ENCODE measurements at places on chromosomes 6 and 20.

DNA sequence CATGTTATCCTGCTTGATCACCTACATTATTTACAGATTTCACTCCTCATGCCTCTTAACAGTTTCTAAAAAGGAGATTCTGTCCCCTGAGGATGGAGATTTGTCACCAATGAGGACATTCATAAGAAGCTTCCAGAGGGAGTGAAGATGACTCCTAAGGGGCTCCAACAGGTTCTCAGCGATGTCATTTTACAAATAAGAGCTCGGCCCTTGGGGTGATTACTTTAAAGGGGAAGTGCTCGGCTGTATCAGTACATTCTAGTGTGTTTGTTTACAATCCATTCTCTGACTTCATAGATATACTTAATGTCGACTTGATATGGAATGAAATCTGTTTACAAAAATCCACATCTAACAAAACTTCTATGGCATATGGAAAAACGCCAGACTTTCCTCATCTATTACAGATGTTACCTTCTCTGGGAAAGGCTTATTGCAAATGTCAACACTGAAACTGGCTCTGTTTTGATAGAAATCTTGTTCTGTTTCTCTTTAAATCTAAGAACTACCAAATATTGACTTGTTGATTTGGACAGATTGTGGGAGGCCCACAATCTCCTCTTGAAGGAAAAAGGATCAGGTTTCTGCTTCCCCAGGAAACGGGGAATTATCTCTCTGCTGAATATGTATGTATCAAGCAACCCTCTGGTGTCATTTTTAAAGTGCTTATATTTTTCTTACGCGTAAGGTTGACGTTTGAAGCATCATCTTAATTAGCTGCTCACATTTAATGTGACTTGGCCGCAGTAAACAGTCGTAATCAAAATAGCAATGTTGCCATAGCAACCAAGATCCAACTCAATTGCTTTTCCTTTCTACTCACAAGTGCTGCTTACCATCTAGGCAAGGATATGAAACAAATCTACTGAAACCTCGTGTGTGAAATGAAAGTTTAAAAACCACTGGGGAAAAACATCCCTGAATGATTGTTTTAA lies 95.7 kb downstream of the SHLD1 start:
- DNase-seq, result no peak

DNA sequence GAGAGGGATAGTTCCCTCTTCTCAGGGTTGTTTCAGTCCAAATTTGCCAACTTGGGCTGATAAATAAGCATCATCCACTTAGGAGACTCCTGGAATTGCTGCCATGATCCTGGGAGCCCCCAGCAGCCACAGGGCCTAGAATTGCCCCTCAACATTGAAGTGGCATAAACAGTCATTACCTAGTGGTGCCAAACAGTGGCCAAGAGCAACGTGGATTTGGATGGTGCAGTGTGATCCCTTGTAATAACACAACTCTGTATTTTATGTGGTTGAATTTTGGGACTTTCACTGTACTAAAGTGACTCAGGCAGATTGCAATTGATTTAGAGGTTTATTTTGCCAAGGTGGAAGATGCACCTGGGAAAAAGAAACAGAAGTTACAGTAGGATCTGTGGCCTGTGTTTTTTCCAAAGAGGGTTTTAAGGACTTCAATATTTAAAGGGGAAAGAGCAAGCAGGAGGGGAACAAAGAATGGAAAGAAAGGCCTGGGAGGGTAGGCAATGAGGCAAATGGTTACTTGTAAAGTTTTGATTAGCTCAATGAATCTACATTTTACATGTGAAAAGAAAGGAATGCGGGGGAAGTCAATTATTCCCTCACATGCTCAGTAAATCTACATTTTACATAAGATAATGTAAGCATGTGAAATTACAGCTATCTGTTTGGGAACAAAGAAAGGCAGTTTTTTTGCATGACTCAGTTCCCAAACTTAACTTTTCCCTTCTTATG lies 168.0 kb upstream of the NOX3 start:
- DNase-seq, result no peak

DNA sequence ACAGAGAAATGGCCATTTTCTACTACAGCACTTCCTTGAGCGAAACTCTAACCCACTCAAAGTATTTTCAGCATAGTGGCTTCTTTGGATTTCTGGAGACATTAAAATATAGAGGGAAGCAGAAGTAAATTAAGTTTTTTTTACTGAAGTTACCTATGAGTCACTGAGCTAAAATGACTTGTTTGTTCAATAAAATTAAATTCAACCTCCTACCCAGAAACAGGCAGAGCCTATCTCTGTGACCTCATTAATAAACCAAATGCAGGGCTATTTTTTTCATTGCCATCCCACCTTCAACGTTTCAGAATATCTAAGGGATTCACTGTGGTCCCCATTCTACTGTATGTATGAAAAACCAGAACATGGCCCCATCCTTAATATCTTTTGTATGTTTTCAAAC lies 133.0 kb downstream of the MTFR2 start:
- no peak for DNase-seq

- DNase-seq, result no peak
Observed at GRCh38 chr6:152220786-152221185, 413.3 kb downstream of the ESR1 start.

DNA sequence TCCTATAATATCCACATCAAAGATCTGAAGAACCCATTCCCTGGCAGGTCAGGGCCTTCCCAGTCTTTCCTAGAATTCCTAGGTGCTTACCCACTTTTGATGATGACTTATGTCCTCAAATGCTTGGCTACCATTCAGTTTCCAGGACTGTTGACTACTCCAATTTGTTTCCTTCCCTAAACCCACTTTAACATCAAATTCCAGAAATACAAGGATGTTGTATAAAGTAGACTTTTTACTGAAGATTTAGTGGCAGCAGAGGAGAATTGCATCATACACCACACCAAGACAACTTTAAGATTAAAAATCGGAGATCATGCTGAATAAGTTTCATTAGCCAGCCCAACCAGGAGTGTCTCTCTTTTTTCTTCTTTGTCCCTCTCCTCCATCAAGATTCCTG lies 203.3 kb upstream of the LAMP5 start:
- DNase-seq, result no peak

GRCh38 chr20:41501376-41501775 lies 116.8 kb downstream of the CHD6 start:
- no peak for DNase-seq

GRCh38 chr6:138590796-138591709 lies 91.8 kb upstream of the NHSL1 start:
- no peak for DNase-seq

GRCh38 chr20:23586735-23587525 lies 18.6 kb upstream of the CST9L start:
- no peak for DNase-seq

DNA sequence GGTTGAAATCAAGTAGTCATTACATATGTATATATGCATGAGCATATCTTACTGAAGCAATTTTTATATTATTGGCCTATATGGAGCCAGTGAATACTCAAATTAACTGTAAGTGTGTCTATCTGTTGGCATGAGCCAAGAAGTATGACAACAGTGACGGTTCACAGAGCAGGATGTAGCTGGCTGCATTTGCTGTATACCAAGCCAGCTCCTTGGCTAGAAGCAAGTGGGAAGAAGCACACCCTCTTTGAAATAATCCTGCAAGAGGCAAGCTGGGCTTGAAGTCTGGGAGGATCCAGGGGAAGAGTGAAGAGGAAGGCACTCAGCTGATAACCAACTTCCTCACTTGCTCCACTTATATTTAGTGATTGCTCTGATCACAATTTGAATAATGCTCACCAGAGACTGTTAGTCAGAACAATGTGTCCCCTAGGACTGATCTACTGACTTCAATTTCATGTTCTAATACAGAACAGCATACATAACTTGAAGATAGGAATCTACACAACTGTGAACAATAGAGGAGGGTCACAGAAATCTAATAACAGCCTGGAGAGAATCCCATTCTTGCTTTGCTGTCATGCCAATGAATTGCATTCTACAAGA lies 497.3 kb downstream of the PRKN start:
- no peak for DNase-seq

GRCh38 chr6:155510879-155511278 lies 55.2 kb upstream of the NOX3 start:
- no peak for DNase-seq

- no peak for DNase-seq
Observed at GRCh38 chr6:48110436-48111142, 408 bp downstream of the PTCHD4 start.

- DNase-seq, result no peak
Observed at GRCh38 chr6:98325366-98325765, 509.0 kb upstream of the POU3F2 start.

DNA sequence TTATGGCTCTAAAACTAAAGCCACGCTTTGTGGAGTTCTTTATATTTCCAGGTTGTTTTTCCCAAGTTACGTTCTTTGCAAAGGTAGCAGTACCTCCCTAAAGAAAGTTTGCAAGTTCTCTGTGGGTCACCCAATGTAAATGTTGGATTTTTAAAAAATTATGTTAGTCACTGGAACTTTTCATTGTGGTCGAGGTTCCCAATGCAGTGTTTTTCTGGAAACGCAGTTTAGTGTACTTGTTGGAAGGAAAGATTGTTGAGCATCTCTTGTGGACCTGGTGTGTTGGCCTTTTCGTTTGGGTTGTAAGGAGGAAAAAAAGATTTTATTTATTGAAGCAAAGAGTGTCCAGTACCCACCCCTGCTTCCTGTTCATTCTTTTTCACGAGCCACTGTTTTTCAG lies 1.4 kb downstream of the TOP1 start:
- DNase-seq, result no peak

GRCh38 chr6:135030056-135030473 lies 24.6 kb downstream of the HBS1L start:
- DNase-seq, result no peak

DNA sequence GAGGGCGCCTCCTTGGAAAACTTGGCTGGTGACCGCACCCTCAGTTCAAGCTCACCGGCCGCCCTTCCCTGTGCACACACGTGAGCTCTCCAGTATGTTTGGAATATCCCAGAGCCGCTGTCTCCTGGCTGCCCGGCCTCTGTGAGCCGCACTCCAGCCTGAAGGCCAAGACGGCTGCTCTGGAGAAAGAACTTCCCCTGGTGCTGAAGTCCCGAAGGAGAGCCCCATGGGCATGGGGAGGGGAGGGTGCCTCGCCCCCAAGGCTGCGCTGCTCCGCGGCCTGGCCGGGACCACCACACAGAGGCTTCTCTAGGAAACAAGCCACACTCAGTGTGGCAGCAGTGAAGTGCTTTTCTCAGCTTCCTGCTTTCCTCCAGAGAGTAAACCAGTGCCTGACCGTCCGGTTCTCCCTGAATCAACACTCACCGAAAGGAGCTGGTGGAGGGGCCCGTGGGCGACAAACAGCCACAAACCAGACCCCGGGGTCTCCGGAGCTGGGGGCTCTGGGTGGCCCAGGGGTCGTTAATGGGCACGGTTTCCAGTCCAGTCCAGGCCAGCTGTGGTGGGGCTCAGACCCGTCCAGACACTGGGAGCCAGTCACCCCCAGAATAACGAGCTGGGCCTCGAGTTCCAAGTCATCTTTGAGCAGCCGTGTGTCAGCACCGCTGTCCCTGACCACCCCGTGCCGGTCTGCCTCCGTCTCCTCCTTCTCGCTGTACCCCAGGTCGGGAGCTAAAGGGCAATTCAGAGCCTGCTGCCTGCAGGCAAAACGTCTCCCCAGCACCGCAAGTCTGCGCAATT lies 87.4 kb upstream of the BHLHE23 start:
- DNase-seq, result no peak

DNA sequence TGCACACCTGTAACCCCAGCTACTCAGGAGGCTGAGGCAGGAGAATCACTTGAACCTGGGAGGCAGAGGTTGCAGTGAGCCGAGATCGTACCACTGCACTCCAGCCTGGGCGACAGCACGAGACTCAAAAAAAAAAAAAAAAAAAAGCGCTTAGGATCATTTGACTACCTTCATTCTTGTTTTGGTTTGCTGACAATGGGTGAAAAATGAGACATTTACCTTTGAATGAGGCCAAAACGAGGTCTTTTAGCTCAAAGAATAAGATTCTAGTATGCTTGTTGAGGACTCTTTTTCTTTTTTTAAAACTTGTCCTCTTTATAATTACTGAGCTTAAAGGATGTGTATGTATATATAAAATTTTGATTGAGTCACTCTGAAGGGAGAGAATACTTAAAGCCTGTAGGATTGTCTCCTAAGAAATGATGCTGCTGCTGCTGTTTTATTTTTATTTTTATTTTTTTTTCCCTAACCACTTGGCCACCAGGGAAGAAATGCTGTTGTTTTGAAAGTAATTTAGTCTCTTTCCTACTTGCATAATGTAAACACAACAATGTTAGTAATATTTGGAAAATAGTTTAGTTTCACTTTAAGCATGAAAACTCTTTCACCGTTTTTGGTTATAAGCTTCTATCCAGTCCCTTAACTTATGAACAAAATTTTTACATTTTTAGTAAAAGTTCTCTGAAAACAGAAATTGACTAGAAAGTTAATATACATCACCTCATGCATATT lies 7.9 kb downstream of the UBR2 start:
- DNase-seq, result no peak

- DNase-seq, result no peak
Observed at GRCh38 chr6:119443993-119444641, 94.6 kb upstream of the MAN1A1 start.

- DNase-seq, result no peak
Observed at GRCh38 chr6:52325695-52326471, 36.1 kb upstream of the PAQR8 start.

DNA sequence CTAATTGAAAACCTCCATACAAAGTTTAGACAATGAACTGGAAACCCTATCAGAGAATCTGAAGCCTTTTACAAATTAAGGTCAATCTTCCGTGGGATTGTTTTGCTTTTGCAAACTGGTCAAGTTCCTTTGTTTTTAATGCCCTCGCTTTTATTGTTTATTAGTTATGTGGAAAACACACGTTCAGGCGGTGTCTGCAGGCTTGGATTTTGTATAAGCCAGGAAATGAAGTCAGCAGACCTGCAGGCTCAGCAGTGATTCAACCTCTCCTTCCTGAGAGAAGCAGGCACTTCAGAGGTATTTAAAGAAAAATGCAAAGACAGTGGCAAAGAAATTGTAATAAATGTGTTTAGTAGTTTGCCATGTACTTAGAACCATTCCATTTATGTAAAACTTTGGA lies 103.4 kb upstream of the PDE10A start:
- no peak for DNase-seq

DNA sequence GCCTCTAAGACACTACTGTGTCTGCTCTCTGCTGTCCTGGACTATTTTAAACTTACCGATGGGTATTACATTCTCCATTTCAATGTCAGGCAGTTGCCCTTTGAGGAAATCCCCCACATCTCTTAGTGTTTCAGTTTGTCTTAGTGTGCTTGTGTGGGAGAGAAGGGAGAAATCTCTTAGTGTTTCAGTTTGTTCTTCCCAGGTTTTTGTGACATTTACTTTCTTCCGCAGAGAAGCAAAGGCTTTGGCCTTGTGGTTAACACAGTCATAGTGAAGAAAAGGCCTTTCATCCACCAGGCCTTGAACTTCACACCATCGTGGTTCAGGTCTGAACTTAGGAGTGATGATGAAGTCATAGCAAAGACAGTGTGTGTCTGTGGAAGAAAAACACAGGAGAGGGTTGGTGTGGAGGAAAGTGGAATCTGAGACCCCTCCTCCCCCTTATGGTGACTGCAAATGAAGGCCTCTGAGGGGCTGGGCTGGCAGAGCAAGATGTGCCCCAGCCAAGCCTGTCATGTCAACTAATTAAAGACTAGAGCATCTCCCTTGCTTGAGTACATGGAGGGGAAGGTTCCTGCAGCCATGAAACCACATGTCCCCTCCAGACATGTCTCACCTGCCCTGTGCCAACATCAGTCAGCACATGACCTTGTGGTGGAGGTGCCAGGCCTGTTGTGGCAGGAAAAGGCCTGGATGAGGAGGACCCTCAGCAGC lies 23.9 kb downstream of the RAET1L start:
- no peak for DNase-seq
